Stimulated activated CD8-positive, alpha-beta memory T cell treated with anti-CD3 and anti-CD28 coated beads, Interleukin-2, amount 100 ng/mL, for 1 hour (primary cell): ENCODE measurements at places on chromosomes 16 and 17.
A peak's percentile ranks its signal among the peaks of the same experiment; 100 is the strongest.

DNA sequence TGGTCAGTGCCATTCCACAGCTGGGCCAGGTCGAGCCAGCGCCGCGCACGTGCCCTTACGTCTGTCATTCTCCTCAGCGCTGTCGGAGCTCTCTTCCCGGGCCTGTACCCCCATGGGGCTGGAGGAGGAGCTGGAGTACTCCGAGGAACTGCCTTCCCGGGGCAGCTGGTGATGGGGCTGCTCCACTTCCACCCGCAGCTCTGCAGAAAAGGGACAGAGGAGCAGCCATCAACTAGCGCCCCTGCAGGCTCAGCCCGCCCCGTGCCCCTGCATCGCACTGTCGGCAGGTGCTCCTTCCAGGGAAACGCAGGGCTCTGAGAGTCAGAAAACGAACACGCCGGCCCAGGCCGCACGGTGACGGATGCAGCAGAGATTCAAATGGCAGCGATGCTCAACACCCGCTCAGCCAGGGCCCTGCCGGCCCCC, 20.9 kb downstream of the MAP1LC3B start:
- no peak for DNase-seq

DNA sequence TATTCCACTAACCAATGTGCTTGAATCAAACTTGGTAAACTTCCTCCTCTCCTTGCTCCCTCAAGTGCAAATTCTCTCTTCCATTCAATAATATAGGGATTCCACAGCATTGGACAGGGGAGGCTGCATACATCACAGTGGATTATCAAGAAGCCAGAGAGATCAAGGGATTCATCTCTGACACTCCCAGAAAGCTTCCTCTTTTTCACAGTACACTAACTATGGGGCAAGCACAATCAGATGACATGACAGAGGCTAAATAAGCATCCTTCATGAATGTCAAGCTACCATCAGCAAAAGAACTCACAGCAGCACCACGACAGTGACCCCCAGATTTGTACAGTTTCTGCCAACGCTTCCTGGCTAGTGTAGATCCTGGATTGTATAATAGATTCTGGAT, 178.4 kb upstream of the C17orf78 start:
- DNase-seq, result no peak

DNA sequence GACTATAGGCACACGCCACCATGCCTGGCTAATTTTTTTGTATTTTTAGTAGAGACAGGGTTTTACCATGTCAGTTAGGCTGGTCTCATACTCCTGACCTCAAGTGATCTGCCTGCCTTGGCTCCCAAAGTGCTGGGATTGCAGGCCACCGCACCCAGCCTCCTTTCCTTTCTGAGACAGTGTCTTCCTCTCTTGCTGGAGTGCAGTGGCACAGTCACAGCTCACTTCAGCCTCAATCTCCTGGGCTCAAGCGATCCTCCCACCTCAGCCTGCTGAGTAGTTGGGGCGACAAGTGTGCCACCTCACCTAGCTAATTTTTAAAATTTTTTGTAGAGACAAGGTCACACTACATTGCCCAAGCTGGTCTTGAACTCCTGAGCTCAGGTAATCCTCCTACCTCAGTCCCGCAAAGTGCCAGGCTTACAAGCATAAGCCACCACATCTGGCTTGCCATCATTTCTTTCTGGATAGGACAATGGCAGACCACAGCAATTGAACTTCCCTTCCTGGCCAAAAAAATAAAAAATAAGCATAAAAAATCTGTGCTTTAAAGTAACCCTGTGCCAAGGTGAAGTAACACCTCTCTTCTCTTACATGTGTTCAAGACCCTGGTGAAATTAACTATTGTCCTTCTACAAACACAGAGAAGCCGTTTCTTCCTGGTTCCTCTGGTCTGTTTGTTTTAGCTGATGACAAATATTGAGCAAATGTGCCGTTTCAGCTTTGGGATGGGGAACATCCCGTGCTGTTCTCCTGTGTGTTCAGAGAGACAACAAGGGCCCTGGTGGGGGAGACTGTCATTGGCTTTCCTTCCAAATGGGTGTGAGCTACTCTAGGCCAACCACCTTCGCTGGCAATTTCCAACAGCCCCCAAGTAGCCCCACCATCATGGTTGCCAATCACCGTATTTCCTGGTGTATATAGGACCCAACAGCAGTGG, 60.2 kb downstream of the EMP2 start:
- no peak for DNase-seq

- DNase-seq, result no peak
These were observed 329 bp downstream of the KPNB1 start for GRCh38 chr17:47649972-47650524.

- no peak for DNase-seq
These were observed 29.9 kb downstream of the KANSL1 start for GRCh38 chr17:46163316-46163715.

GRCh38 chr16:55125818-55126385, 195.2 kb downstream of the IRX5 start:
- DNase-seq, result no peak

DNA sequence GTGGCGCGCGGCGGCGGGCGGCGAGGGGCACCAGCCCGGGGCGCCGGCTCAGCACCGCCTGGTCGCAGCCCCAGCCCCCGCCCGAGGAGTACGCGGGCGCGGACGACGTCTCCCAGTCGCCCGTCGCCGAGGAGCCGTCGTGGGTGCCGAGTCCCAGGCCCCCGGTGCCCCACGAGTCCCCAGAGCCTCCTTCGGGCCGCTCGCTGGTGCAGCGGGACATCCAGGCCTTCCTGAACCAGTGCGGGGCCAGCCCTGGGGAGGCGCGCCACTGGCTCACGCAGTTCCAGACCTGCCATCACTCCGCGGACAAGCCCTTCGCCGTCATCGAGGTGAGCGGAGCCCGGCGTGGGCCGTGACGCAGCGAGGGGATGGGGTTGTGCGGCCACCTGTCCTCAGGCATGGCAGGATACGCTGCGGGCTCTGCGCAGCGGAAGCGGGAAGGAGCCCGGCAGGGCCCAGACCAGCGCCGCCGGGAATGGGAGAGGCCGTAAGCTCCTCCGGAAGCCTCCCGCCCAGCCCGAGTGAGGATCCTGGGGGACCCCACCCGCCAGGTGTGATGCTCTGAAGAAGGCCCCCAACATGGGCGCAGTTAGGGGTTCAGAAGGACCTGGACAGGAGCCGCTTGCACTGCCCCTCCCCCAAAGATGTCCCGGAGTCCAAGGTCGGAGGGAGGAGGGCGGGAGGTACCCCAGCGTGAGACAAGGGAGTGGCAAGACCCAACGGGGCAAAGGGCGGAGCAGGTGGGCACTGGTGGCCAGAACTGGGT, 522 bp downstream of the NAGS start:
- no peak for DNase-seq

DNA sequence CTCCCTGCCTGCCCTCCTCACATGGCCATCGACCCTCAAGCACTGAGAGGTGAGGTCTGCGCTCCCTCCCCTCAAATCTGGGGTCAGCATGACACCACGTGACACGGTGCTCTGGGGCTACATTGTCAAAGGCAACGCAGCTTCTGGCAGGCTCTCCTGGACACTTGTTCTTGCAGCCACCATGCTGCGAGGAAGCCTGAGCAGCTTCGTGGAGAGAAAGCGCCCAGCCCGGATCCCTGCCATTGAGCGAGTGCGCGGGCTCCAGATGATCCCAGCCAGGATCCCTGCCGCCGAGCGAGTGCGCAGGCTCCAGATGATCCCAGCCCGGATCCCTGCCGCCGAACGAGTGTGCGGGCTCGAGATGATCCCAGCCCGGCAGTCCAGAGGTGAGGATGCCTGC, 70.9 kb upstream of the METRNL start:
- no peak for DNase-seq

GRCh38 chr17:280216-280615, 72.4 kb downstream of the RPH3AL start:
- no peak for DNase-seq

- DNase-seq, result no peak
These were observed 22.1 kb downstream of the IRF8 start for GRCh38 chr16:85921026-85921425.

GRCh38 chr17:81898885-81899284, 3.2 kb upstream of the NPB start:
- no peak for DNase-seq

DNA sequence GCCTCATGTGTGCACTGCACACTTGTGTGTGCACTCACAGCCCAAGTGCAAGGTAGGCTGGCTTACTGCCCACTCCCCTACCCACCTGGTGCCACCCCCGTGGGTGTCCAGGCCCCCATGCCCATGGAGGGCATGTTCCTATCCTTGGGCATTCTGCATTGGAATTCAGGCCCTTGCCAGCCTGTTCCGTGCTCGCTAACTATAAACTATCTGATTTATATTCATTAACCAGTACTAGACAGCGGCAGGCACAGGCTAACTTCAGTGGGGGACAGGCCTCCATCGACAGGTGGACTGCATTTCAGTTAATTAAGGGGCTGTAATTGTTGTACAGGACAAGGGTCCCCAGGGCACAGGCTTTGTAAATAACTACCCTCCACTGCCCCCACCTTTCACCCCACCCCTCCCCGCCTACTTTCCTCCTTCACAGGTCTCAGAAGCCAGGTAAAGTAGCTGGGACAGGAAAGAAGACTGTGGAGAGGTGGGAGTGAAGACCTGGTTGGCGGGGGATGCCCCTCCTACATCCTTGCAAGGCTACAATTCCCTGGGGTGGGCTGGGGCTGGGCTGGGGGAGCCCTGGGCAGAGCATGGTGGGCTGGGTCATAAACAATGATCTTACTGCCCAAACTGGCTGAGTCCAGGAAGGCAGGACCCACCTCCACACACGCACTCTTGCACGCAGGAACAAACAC, 119.0 kb upstream of the LHX1 start:
- no peak for DNase-seq

GRCh38 chr16:89350701-89351380, 133.3 kb downstream of the ZNF778 start:
- no peak for DNase-seq

GRCh38 chr16:10980813-10981212, 36.4 kb downstream of the CLEC16A start:
- no peak for DNase-seq

DNA sequence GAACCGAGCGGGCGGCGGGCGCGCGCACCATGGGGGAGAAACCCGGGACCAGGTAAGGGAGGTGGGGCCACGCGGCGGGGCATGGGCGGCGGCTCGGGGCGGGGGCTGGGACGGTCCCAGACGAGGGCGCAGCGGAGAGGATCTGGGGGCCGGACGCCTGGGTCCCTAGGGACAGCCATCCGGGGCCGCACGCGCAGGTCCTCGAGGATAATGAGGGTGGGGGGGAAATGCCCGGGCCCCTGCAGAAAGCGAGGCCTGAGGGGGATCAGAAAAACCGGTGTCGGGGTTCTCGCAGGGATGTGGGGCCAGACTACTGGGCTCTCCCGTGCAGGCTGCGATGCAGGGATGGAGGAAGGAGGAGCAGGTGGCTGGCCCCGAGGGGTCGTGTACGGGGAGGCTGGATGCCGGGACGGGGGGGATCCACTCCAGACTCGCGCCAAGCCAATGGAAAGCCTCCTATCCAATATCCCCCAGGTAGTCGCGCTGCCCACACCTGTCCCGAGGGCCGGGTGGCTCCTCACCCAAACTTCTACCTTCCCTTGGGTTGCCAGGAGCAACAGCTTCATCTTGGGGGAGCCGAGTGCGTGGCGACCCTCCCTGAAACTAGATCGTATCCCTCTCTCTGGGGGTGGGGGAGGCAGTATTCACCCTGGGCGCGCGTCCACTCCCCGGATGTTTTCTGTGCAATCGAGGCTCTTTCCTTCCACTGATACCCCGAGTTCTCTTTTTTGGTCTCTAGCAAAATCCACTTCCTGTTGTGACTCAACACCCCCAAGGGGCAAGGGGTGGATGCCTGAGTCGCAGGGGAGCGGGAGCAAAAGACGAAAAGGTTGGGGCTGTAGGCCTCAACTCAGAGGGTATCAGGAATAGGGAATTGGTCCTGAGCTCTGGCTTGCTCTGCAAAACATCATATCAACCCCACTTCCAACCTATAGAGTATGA, 532 bp downstream of the ARRB2 start:
- peak; percentile 11 for DNase-seq

DNA sequence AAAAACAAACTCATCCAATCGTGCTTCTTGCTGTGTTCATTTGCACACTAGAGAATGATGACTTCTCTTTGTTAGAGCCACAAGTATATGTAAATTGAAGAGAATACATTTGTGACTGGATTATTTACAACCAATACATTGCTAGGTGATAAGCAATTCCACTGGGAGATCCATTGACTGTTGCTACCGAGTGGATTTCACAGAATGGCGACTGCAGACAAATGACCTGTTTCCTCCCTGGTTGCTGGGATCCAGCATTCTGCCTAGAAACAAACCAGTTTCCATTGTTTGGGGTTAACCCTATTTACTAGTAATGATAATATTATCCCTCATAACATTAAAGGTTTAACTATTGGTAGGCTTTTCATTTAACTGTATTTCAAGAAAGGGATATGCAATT, 36.9 kb upstream of the CPHXL start:
- DNase-seq, result no peak

- DNase-seq, result no peak
These were observed 73.3 kb downstream of the N4BP1 start for GRCh38 chr16:48536614-48537200.

DNA sequence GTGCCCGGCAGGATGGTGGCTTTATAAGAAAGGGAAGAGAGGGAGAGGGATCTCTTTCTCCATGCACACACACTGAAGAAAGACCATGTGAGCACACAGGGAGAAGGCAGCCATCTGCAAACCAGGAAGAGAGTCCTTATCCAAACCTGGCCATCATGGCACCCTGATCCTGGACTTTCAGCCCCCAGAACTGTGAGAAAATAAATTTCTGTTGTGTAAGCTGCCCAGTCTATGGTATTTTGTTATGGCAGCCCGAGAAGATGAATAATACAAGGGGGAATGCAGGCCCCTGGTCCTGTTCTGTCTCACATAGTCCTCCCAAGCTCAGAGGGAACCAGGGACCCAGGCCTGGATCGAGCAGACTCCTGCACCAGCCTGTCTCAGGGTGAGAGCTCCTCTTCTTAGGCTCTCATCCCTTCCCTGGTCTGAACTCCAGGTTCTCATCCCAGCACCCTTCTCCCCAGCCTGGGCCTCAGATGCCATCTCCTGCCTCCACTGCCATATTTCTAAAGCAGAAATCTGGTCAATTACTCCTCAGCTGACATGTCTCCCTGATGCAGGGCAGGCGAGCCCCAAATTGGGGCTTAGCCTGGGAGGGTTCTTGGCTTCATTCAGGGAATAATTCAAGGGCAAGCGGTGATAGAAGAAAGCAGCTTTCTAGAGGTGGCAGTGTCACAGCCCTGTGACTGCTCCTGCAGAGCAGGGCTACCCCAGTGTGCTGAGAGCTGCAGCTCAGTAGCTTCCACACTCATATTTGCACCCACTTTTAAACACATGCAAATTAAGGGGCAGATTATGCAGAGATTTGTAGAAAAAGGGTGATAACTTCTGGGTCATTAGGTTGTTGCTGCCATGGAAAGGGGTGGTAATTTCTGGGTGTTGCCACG, 28.8 kb downstream of the IGFBP4 start:
- DNase-seq, result no peak
